Femur (tissue), 1 donor: ENCODE measurements at places on chromosomes 1 and 21.
A peak's percentile ranks its signal among the peaks of the same experiment; 100 is the strongest.

GRCh38 chr1:44553771-44554170 is 120.5 kb downstream of the TMEM53 start:
- DNase-seq: no peak

- peak; percentile 56 for DNase-seq
Observed at GRCh38 chr1:145985502-145986439, 10.6 kb downstream of the TXNIP start.

DNA sequence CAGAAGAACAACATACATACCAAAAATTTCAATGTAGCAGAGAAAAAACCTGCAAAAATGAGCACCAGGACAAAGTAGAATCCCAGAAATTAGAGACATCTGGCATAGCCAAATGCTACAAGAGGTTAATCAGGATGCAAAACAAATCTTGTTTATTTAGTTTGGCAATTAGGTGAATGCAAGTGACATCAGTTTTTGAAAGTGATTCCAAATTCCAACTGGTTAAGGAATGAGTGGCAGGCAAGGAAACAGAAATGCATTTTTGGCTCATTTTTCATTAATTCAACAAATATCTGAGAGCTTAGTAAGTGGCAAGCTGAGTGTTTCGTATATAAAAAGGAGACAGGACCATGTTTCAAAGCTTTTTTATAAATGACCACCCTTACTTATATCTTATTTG is 21.3 kb downstream of the SCAF4 start:
- DNase-seq: no peak

DNA sequence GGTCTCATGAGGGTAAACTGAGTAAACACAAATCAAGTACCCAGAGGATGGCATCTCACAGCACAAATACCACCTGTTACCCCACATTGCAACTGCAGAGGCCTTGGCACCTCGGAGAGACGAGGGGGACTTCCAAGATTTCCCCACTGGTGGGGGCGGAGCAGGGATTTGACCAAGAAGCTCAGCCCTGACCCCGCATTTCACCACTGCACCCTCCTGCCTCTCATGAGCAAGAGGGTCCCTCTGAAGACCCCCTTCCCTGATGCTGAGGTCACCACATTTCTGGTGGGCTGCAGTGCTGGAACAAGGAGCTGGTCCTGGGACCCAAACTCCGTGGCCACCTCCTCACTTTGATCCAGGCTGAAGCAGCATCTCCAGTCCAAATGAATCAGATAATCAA is 342.4 kb downstream of the NPHP4 start:
- no peak for DNase-seq

DNA sequence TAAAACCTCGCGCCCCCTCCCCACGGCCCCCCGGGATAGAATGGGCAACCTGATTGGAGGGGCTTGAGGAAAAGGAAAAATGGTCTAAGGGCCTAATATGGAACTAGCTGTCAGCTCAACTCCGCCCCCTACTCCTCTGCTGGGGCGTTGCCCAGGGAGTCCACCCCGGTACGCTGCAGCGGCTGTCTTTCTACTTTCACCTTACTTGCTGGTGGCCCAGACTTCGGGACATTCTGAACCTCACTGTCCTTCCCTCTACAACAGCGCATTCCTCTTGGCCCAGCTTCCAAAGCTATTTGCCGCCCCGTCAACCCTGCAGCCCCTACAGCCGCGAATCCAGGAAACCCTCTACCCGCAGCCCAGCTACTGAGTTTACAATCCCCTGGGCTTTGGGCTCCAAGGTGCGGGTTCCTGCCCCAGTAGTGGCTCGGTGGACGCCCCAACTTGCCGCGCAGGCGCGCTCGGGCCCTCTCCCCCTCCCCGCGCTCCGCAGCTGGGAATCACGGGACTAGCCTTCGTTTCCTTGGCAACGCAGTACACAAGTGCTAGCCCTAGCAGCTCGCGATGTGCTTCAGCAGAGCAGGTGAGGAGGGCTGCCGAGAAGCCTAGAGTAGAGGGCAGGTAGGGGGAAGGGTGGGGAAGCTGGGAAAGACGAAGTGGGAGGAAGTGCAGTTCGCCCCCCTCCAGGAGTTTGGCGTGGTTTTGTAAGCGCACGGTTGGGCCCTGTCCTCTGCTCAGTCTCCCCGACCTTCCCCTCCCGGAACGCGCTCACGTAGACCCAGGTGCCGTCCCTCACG is 55.6 kb downstream of the CHIA start:
- peak; percentile 89 for DNase-seq

DNA sequence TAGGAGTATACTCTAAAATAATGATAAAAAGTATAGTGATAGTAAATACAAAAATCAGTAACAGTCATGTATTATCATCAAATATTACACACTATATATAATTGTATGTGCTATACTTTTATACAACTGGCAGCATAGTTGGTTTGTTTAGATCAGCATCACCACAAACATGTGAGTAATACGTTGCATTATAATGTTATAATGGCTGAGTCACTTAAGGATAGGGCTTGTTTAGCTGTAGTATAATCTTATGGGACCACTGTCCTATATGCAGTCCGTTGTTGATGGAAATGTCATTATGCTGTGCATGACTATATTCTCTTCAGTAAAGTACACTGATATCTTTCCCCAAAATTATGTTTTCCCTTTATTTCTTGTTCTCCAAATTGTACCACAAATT is 92.8 kb downstream of the LYPLAL1 start:
- DNase-seq: no peak

- DNase-seq: no peak
Observed at GRCh38 chr1:47761974-47762373, 235.2 kb downstream of the TRABD2B start.
